ENCODE measurements at places on chromosomes 11 and 22.

GRCh38 chr11:106920899-106921509 is 97.3 kb downstream of the GUCY1A2 start:
- DNase-seq = no peak

GRCh38 chr11:2151500-2152257 is 9.3 kb downstream of the INS start:
- DNase-seq = peak; percentile 7

GRCh38 chr11:125146232-125146631 is 18.3 kb upstream of the PKNOX2 start:
- no peak for DNase-seq

DNA sequence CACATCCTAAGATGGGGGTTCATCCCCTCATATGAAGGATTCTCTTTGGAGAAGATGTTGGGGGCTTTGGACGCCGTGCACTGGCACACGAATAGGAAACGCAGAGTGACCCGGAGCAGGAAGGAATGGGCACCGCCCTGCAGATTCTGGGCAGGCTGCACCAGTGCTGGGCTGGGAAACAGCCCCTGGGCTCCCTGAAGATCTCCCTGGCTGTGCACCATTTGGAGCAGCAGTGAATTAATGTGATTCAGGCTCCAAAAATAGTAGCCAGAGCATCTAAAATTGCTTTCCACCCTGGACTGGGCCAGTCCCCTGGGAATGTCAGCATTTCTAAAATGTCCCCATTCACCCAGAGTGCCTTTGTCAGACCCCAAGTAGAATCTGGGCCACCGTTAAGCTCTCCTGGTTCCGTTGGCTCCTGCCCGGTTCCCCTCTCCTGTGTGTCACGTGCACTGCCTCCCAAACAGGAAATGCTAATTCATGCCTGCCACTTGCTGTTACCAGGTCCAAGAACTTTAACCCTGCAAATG is 18.6 kb downstream of the IRAG1 start:
- no peak for DNase-seq

DNA sequence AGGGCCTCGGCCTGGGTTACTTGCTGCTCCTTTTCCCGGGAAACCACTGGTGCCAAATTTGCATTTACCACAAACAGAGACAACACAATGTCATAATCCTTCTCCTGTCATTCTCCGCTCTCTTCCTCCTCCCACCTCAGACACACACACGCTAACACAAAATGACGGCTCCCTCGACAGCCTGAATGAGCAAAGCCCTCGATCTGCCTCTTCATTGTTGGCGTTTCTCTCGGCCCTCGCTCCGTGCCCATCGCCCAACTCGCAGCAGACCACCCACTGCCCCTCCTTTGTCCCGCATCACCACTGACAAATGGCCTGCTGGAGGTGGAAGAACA is 12.5 kb upstream of the TCF20 start:
- DNase-seq = no peak

DNA sequence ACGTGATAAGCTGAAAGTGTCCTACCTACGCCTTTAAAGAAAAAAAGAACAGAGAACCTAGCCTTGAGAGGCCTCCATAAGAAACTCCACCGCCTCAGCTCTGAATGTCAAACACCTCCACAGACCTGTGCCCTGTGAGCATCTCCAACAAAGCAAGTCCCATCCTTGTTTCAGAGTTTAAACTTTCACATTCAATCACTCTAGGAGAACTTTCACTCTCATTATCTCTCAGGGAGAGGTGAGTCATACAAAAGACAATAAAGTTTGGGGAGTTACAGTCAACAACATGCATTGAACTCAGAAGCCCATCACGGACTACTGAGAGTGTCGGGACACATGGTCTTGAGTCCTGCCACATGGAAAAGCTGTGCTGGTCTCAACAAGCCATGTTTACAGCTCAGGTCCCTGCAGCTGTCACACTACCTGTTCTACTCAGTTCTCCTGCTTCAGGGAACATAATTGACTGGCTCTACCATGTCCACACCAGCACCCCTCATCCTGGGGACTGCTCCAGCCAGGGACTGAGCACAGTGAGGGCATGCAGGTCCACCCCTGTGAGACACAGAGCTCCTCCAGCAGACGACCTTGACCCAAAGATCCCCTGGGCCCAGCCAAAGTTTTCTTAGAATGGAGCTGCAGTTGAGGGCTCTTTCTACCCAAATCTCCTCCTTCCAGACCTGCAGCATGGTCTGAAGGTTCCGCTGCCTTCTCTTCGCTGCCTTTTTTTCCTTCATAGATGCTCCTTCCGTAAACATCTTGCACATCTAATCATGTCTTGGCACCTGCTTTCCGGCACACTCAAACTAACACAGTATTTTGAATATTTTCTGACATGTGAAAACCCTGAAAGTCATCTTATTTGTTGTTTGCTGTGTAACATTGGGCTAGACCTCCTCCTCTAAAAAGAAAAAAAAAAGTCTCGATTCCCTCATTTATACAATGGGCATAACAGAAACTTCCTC is 114.9 kb downstream of the ETS1 start:
- DNase-seq = no peak

All from NCI-H510A treated with DMSO at 0.1 percent for 48 hours (cell line).